CD8-positive, alpha-beta memory T cell (primary cell): ENCODE measurements at places on chromosomes 6 and 20.

GRCh38 chr6:170212956-170213636, 77.8 kb downstream of the DLL1 start:
- H3K27ac ChIP-seq, result no peak overlapping the region
- DNase-seq, result no peak
- H3K36me3 ChIP-seq, result no peaks in the 10 kb centered on the region
- no peaks in the 10 kb centered on the region for H3K4me1 ChIP-seq
- no peak overlapping the region for H3K4me3 ChIP-seq

DNA sequence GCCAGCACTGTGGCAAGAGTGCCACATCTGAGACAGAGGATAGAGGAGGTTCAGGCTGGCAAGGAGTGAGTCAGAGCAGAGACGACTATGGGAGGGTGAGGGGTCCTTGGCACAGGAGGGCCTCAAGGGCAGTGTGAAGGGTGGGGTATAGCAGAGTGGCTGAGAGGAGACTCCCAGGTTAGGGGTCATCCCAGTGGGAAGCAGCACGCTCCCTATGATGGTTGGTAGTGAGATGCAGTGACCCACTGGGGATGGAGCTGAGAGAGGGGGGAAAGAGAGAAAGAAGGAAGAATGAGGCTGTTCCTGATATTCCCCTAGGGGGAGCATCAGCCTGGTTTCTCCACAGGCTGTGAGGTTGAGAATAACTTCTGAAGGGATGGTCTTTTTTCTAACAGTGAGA, 97.3 kb downstream of the INSM1 start:
- H3K36me3 ChIP-seq, result no peaks in the 10 kb centered on the region
- no peak overlapping the region for H3K4me3 ChIP-seq
- H3K27ac ChIP-seq, result no peak overlapping the region
- H3K27me3 ChIP-seq, result no peaks in the 10 kb centered on the region

GRCh38 chr20:17558941-17559304, 11.0 kb upstream of the DSTN start:
- no peak for DNase-seq
- H3K4me3 ChIP-seq, result no peak overlapping the region
- H3K4me1 ChIP-seq, result no peaks in the 10 kb centered on the region

GRCh38 chr6:168536665-168537539, 95.9 kb downstream of the SMOC2 start:
- no peaks in the 10 kb centered on the region for H3K27me3 ChIP-seq
- no peaks in the 10 kb centered on the region for H3K36me3 ChIP-seq
- H3K4me1 ChIP-seq, result no peaks in the 10 kb centered on the region
- H3K27ac ChIP-seq, result no peak overlapping the region
- DNase-seq, result no peak

GRCh38 chr6:101482606-101483005, 89.1 kb downstream of the GRIK2 start:
- H3K36me3 ChIP-seq, result no peaks in the 10 kb centered on the region
- no peaks in the 10 kb centered on the region for H3K27me3 ChIP-seq
- H3K27ac ChIP-seq, result no peak overlapping the region
- DNase-seq, result no peak
- no peak overlapping the region for H3K4me3 ChIP-seq

- H3K27ac ChIP-seq, result peak overlapping the region; percentile 74
- peaks cover 78% of the 10 kb centered on the region for H3K4me1 ChIP-seq
- H3K27me3 ChIP-seq, result no peaks in the 10 kb centered on the region
- peak overlapping the region; percentile 60 for H3K4me3 ChIP-seq
- peak; percentile 33 for DNase-seq
Measured at GRCh38 chr6:142845143-142845571, 99.8 kb downstream of the HIVEP2 start.

GRCh38 chr6:165782134-165782533, 119.1 kb upstream of the PDE10A start:
- H3K4me1 ChIP-seq, result no peaks in the 10 kb centered on the region
- no peaks in the 10 kb centered on the region for H3K36me3 ChIP-seq
- no peaks in the 10 kb centered on the region for H3K27me3 ChIP-seq
- H3K27ac ChIP-seq, result no peak overlapping the region
- no peak for DNase-seq

DNA sequence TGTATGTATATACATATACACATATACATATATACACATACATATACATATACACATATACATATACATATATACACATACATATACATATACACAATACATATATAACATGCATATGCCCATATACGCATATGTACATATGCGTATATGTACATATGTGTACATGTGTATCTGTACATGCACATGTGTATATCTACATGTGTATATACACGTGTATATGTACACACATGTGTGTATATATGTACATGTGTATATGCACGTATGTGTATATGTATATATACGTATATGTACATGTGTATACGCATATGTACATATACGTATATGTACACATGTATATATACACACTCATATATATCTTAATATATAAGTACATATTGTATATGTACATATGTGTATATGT, 60.3 kb downstream of the RGS17 start:
- no peaks in the 10 kb centered on the region for H3K36me3 ChIP-seq
- no peak overlapping the region for H3K27ac ChIP-seq
- DNase-seq, result no peak
- H3K27me3 ChIP-seq, result no peaks in the 10 kb centered on the region
- H3K4me3 ChIP-seq, result no peak overlapping the region
- no peaks in the 10 kb centered on the region for H3K4me1 ChIP-seq
